Mucosa of descending colon (tissue), 3 donors: ENCODE measurements at places on chromosomes 2 and 18.

DNA sequence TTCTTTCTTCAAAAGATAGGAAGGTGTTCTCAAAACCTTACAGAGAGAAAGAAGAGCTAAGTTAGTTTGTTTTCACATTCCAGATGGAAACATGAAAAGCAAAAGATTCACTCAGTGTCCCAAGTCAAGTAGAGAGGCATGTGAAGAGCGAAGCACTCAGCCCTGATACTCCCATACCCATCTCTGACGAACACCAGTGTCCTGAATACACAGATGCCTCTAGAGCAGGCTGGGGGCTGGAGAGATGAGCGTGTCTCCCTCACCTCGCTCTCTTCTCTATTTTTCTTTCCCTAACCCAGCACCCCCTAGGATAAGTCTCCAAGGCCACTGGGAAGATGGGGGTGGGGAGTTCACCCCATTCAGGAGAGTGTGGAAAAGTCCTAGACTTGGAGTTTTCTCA, 227.8 kb downstream of the TMEM163 start:
- DNase-seq = no peak

- DNase-seq = no peak
Measured at GRCh38 chr2:187075671-187076070, 226.7 kb upstream of the ZSWIM2 start.

- no peak for DNase-seq
Measured at GRCh38 chr2:240639566-240639965, 14.3 kb downstream of the GPR35 start.

DNA sequence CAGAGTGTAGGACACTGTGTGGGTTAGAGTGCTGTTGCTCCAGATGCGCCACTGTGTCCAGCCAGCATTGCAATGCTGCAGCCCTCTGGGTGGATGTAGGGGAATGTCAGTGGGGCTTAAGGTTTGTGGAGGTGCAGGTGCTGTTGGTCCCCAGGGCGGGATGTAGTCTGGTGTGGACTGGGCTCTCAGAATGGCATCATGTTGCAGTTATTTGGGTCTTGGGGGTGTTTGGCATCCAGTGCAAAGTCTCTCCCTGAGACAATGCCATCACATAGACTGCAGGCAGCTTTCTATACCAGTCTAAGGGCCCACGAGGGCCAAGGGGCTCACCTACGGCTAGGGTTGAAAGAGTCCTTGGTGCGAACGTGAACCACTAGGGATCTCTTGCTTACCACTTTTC, 275.3 kb downstream of the SOX11 start:
- no peak for DNase-seq

DNA sequence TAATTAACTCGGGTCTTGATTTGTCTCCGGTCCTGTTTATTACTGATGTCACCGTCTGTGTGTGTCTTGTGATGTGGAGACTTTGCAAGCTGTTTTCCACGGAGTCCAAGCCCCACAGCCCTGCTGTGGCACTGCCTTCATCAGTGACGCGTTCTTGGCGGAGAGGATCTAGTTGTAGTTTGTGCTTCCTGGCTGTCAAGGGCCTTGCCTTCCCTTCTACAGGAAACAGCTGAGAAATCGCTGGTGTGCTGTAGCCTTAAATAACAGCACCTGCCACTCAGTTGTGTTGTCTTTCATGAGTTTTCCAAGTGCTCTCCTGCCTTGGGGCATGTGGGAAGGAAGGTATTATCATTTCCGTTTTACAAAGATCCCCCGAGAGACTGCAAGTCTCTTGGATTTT, 26.3 kb downstream of the CTIF start:
- DNase-seq = no peak

GRCh38 chr18:5518899-5519371, 24.9 kb downstream of the EPB41L3 start:
- DNase-seq = no peak

- peak; percentile 64 for DNase-seq
Measured at GRCh38 chr2:38720613-38721241, 30.4 kb downstream of the SRSF7 start.

DNA sequence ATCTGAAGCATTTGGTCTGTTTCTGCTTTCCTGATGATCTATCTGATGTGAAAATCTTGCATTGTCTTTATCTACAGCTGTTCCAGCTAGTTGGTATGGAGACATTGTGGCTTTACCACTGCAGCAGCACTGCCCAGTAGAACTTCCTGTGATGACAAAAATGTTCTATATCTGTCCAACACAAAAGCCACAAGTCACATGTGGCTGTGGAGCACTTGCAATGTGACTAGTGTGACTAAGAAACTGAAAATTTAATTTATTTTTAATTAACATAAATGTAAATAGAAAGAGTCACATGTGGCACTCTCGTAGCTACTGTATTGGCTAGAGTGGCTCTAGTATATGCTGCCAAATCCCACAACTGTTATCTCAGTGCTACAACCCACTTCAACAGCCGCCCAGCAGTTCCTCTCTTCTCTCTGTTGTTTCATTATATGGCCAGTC, 425.7 kb downstream of the SETBP1 start:
- no peak for DNase-seq

DNA sequence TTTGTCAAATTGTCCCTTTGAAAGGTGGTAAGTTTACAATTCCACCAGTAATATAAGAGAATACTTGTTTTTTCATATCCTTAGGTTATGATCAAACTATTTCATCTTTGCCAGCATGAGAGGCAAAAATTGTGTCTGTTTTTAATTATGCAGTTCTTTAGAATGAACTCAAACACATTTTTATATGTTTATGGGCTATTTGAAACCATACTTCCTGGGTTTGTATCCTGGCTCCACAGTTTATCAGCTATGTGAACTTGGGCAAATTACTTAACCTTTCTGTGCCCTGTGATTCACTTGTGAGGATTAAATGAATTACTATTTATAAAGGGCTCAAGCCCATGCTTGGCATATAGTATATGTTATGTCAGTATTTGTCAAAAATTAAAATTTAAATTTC, 109.4 kb downstream of the TANC1 start:
- DNase-seq = no peak

GRCh38 chr2:25283921-25284320, 57.8 kb downstream of the DNMT3A start:
- no peak for DNase-seq

DNA sequence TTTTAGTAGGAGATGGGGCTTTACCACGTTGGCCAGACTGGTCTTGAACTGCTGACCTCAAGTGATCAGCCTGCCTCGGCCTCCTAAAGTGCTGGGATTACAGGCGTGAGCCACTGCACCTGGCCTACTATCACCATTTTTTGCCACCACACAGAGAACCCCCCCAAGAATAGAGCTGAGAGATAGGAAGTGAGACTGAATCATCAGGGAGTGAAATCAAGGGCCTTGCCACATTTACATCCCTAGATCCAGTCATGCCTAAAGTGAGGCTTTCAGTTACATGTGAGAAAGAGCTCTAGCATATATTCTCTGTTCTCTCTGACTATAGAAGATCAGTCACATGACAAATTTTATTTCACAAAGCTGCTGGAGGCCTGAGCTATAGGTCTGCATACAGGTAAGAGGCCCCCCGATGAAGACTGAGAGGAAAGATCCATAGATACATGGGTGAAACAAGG, 28.0 kb upstream of the KCMF1 start:
- no peak for DNase-seq

- no peak for DNase-seq
Measured at GRCh38 chr18:74229005-74229404, 62.8 kb downstream of the CYB5A start.

- DNase-seq = no peak
Measured at GRCh38 chr2:179024445-179024844, 25.5 kb downstream of the CCDC141 start.

- no peak for DNase-seq
Measured at GRCh38 chr2:232174662-232175061, 203.9 kb upstream of the ALPP start.

DNA sequence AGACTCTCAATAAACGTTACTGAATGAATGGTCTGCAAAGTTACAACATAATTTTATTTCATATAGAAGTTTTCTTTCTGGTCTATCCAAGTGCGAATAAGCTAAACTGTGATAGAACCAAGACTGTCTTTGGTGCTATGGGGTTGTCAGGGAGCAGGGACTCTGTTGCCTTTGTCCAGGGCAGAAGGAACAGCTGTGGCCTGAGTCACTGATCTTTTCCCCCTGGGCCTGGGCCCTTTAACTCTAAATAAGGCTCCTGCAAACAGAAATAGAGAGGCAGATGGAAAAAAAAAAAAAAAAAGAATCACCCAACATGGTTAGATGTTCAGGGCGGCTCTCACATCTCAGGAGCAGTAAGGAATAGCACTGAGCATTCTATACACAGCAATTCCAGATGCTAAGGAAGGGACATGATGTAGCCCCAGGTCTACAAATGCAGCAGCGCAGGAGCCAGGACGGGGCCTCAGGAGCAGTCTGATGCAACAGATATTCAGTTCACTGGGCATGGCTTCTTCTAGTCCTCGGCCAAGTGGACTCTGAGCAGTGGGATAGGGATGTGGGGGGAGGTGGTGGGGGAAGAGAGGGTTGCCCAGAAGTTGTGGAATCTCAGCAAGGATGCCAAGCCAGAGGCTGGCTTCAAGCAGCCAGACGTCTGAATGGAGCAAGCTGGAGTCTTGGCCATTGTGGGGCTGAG, 247.1 kb upstream of the SIX2 start:
- DNase-seq = no peak

GRCh38 chr18:62898359-62898758, 183.0 kb downstream of the PHLPP1 start:
- no peak for DNase-seq

- peak; percentile 92 for DNase-seq
Measured at GRCh38 chr2:96538487-96539214, 2.1 kb downstream of the ARID5A start.

DNA sequence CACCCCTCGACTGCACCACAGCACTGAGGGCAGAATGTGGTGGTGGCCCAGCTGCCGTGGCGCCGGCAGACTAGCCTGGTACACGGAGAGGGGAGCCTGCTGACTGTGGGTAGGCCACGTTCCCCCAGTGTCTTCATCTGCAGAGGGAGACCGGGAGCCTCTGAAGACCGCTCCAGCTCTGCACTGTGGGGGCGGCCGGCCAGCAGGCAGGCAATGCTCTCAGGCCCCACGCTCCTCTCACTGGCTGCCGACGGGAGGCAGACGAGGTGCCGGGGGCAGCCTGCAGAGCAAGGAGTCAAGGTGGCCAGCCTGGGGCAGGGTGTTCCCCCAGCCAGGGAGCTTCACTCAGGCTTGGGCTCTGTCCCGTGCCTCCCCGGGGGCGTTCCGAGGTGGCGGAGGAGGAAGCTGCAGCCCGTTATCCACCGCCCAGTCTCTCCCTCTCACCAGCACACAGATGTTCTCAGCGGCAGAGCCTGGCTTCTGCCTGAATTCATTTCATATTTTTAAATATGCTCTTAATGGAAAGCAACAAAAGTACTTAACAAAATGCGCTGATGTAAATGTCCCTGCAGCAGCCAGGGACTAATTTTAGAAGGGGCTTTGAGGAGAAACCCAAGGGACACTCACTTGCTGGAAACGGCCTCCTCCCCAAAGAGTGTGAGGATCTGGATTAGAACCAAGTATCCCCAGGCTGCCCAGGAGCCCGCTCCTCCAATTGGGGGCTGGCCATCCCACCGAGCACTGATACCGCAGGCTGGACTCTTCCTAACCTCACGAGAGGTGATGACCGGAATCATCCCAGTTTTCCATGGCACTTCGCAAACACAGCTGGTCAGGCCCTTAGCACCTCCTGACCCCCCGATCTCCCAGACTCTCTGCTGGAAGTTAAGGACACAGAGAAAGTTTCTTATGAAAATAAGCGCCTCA, 87.8 kb downstream of the HDAC4 start:
- peak; percentile 35 for DNase-seq

- no peak for DNase-seq
Measured at GRCh38 chr2:209495855-209496585, 72.2 kb downstream of the MAP2 start.

- DNase-seq = no peak
Measured at GRCh38 chr2:240958366-240959213, 39.8 kb upstream of the SNED1 start.

GRCh38 chr2:220191737-220192136, 564.3 kb downstream of the SLC4A3 start:
- DNase-seq = no peak

GRCh38 chr2:19689646-19690168, 212.1 kb downstream of the TTC32 start:
- no peak for DNase-seq

DNA sequence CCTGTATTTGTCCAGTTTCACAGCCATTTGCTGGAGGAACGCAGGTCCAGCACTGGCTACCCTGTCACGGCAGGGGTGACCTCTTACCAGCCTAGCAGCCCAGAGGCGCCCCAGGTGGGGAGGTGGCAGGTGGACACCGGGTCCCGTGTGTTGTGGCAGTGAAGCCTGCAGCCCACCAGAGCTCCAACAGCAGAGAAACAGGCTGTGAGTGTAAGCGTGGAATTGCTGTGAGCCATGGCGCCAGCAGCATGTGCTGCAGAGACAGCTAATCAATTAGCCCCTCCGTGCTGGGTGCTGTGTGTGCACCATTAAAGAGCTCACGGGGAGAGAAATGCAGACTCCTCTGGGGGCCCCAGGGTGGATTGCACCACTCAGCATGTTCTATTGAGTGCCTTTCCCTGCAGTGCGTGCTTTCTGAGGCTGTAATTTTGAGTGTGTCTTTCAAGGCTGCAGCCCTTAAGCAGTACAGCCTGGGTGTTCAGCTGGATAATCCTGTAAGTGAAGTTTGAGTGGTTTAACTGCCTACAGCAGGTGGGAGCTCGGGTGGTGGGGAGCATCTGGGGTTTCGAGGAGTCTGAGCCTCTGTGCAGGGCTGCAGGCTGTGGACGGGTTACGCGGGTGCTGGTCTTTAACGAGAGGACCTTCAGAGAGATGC, 15.9 kb downstream of the RTP5 start:
- DNase-seq = no peak

DNA sequence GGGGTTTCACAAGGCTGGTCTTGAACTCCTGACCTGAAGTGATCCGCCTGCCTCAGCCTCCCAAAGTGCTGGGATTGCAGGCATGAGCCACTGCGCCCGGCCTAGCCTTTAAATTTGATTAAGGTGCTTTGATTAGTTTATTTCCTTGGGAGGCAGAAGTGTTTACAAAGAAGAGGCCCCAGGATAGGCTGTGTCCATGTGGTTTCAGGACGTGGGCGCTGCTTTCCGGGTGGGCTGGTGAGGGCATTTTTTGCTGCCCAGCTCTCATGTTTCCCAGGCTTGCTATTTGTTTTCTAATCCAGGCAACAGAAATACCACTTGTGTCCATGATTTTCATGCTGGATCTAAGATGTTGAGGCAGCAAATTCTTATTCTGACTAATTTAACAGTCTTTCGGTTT, 124.2 kb downstream of the SH3RF3 start:
- no peak for DNase-seq

DNA sequence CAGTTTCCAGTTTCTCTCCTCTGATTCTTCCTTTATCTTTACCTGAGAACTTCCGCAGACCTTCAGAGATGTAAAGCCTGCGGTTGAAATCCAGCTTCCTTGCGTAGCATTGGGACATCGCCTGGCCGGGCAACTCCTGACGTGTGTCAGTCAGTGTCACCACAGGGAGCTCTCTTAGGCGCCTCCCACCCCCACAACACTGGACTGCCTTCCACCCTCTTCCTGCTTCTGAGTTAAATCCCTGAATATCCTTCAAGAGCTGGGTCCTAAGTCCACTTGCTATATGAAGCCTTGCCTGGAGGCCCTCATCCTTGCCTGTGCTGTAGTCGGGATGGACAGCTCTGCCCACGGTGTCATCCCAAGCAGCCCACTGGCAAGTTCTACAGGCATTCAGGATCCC, 179.4 kb downstream of the SEPTIN10 start:
- no peak for DNase-seq

- DNase-seq = no peak
Measured at GRCh38 chr2:191385416-191386160, 140.4 kb downstream of the MYO1B start.
